ENCODE measurements at places on chromosomes 11 and 22. TPM values are rescaled to one million over a fixed set of nuclear protein-coding genes. Genes with fewer than 3 reads are reported as not detected.

DNA sequence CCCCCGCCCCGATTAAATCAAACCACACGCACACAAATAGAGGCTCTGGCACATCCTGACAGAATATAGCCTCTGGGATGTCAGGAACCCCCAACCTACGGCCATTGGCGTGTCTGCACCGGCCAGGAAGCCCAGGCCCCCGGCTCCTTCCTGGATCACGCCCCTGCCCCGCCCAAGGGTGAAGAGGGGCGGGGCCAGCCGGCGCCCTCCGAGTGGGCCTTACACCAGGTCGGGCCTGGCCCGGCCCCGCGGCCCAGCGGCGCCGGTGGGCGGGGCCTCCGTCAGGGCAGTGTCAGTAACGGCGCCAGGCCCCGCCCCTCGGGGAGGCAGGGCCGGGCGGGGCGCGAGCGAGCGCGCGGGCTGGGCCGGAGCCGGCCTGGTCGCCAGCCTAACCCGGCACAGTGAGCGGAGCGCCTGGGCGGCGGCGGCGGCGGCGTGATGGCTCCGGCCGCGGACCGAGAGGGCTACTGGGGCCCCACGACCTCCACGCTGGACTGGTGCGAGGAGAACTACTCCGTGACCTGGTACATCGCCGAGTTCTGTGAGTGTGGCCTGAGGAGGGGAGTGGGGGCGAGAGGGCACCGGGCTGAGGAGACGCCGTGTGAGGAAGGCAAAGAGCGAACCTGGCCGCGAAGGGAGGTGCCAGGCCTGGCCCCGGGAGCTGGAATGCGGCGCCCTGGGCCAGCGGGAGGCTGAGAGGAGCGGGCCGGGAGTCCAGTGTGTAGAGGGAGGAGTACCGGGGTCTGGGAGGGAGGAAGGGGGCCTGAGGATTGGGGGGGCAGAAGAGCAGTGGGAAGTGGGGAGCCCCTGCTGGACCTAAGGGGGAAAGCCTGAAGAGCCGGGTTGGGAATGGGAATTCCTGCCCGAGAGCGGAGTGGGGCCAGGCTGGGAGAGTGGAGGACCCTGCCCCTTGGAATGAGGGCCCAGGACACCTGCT is at the start of gene ACER3:
Gene ACER3 (plus strand): TSS at position 380 of the 937 bp plus-strand sequence. CDS start 59 bp downstream, at position 439.
- H3K4me3 ChIP-seq, result peak within 1 kb of the TSS; percentile 77
- peak within 1 kb of the TSS; percentile 63 for H3K27ac ChIP-seq
- H3K36me3 ChIP-seq, result no peaks in the 10 kb centered on the region

GRCh38 chr11:66878474-66878873 is 21.6 kb downstream of the LRFN4 start:
- H3K4me1 ChIP-seq, result peaks cover 38% of the 10 kb centered on the region
- H3K27ac ChIP-seq, result peak overlapping the region; percentile 54
- no peaks in the 10 kb centered on the region for H3K36me3 ChIP-seq
- H3K27me3 ChIP-seq, result no peaks in the 10 kb centered on the region
- DNase-seq, result no peak

DNA sequence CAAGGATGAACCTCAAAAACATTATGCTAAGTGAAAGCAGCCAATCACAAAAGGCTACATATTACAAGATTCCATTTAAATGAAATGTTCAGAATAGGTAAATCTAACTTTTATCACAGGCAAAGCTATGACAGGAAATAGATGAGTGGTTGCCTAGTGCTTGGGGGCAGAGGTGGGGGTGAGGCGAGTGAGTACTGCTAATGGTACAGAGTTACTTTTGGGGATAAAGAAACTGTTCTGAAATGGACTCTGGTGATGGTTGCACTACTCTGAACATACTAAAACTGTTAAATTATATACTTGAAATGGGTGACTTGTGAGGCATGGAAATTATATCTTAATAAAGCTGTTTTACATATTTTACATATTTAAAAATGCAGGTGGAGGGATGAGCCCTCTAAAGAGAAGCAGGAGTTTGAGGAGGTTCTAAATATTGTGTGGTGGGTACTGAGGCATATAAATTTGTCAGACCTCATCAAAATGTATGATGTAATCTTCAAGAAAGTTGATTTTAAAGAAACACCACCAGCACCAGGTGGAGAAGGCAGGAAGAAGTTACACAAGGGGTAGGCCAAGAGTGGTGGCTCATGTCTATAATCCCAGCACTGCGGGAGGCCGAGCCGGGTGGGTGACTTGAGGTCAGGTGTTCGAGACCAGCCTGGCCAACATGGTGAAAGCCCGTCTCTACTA is 3.6 kb downstream of the SLC43A1 start:
- no peak overlapping the region for H3K27ac ChIP-seq
- no peaks in the 10 kb centered on the region for H3K36me3 ChIP-seq
- no peak overlapping the region for H3K4me3 ChIP-seq

DNA sequence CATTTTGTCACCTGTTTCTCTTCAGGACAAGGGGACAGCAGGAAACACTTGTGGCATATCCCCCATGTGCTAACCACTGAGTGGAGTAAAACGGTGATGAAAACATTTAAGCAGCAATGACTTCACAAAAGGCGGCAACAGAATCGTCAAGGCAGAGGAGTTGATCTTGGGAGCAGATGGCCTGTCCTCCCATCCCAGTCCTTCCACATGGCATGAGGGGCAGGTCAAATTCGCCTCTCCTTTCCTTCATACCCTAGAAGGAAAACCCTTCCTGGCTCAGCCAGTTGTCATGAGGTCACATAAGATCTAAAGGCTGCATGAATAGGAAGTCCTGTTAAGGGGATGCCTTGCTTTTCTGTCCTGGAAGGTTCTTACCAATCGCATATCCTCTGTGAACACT is 169.1 kb downstream of the MAML2 start:
- peaks cover 33% of the 10 kb centered on the region for H3K4me1 ChIP-seq
- H3K27ac ChIP-seq, result no peak overlapping the region
- peaks cover 7% of the 10 kb centered on the region for H3K36me3 ChIP-seq
- H3K27me3 ChIP-seq, result no peaks in the 10 kb centered on the region
- DNase-seq, result no peak
- H3K4me3 ChIP-seq, result no peak overlapping the region

DNA sequence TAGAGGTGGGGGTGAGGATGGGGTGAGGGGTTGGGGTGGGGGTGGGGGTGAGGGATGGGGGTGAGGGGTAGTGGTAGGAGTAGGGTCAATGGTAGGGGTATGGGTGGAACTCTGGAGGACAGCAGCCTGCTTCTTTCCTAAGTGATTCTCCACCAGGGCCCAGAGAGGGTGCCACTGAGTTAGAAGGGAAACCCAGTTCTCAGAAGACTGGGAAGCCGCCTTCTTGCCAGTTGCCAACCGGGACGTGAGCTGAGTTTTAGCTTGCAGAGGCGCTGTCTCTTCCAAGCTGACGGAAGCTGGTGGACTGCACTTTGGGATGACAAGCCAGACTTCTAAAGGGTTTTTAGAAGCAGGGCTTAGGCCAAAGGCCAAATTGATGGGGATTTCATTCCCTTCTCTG is 104.4 kb downstream of the NAT10 start:
- no peak overlapping the region for H3K4me3 ChIP-seq
- no peak overlapping the region for H3K27ac ChIP-seq
- peak; percentile 25 for DNase-seq
- peaks cover 38% of the 10 kb centered on the region for H3K4me1 ChIP-seq
- no peaks in the 10 kb centered on the region for H3K36me3 ChIP-seq

- H3K4me1 ChIP-seq, result 0 out of 2 replicates have a peak, but pooled peaks cover 2% of the 10 kb centered on the region
- H3K36me3 ChIP-seq, result no peaks in the 10 kb centered on the region
- H3K4me3 ChIP-seq, result no peak overlapping the region
- no peak overlapping the region for H3K27ac ChIP-seq
- DNase-seq, result no peak
Measured at GRCh38 chr11:84847842-84848241, 779.3 kb downstream of the DLG2 start.

GRCh38 chr11:93668171-93668570 is 6.7 kb downstream of the CEP295 start:
- peaks cover 49% of the 10 kb centered on the region for H3K36me3 ChIP-seq
- H3K4me1 ChIP-seq, result no peaks in the 10 kb centered on the region
- no peak overlapping the region for H3K27ac ChIP-seq
- DNase-seq, result no peak
- no peaks in the 10 kb centered on the region for H3K27me3 ChIP-seq

GRCh38 chr22:50269970-50270665 is at the start of gene MAPK11:
Gene MAPK11 (minus strand): TSS chr22:50270380. CDS start chr22:50270292, 88 bp downstream.
- H3K4me1 ChIP-seq, result no peaks in the 10 kb centered on the region
- H3K36me3 ChIP-seq, result peaks cover 4% of the 10 kb centered on the region
- peak; percentile 35 for DNase-seq
- peak within 1 kb of the TSS; percentile 57 for H3K4me3 ChIP-seq
- peaks cover 53% of the 10 kb centered on the region for H3K27me3 ChIP-seq

- DNase-seq, result no peak
- no peak overlapping the region for H3K4me3 ChIP-seq
- H3K27me3 ChIP-seq, result no peaks in the 10 kb centered on the region
- no peaks in the 10 kb centered on the region for H3K4me1 ChIP-seq
Measured at GRCh38 chr11:42337786-42338455, 878.5 kb upstream of the LRRC4C start.

GRCh38 chr22:35563211-35563610 is 22.6 kb downstream of the RASD2 start:
- H3K4me3 ChIP-seq, result no peak overlapping the region
- no peak overlapping the region for H3K27ac ChIP-seq
- DNase-seq, result no peak

- H3K27me3 ChIP-seq, result no peaks in the 10 kb centered on the region
- H3K4me1 ChIP-seq, result peaks cover 29% of the 10 kb centered on the region
Measured at GRCh38 chr11:47216121-47216798, 1.5 kb downstream of the DDB2 start.

DNA sequence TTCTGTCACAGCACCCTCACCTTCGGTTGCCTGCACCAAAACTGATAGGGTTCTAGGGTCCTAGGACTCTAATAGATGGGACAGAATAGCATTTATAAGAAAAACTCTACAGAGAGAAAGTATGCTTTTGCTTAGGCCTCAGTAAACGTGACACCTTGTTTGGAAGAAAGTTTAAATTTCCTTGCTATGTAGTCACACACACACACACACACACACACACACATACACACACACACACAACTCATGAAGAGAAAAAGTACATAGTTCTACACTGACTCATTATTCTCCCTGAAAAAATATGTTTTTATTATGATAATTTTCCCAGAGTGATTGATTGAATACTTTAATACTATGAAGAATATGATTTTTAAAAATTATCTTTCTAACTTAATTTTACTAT is 220.8 kb upstream of the SNX19 start:
- H3K4me3 ChIP-seq, result no peak overlapping the region
- H3K27ac ChIP-seq, result no peak overlapping the region
- H3K27me3 ChIP-seq, result no peaks in the 10 kb centered on the region
- no peaks in the 10 kb centered on the region for H3K4me1 ChIP-seq

DNA sequence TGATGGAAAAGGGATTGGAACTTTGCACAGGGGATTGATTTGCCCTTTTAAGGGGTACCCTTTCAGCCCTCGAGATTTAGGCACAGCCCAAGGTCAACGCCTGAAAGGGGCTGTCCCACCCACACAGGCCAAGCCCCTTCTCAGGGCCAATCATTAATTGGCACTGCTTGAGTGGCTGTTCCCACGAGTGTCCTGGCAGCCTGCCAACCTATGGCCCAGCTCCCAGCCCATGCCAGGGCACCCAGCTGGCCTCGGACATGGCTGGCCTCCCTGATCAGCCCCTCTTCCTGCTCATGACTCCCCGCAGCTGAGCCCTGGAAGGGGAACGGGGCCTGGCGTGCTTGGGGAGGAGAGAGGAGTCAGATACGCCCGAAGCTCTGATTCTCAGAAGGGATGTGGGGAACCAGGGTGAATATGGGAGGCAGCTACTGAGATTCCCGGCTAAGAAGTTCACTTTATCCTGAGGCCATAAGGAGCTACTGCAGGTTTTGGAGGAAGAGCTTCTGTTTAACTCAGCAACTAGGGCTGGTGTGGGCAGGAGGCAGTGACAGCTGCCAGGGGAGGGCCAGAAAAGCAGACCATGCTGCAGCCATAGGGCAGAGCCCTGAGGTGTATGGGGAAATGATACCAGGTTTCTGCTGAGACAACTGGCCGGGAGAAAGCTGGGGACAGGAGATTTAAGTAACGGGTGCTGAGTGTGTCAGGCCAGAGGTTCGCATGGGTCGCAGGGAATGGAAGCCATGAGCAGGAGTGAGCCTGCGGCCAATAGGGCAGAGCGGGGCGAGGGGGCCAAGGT is 30.0 kb downstream of the WNT7B start:
- DNase-seq, result no peak
- H3K4me3 ChIP-seq, result no peak overlapping the region
- peak overlapping the region; percentile 41 for H3K27ac ChIP-seq
- no peaks in the 10 kb centered on the region for H3K4me1 ChIP-seq

- peaks cover 23% of the 10 kb centered on the region for H3K27me3 ChIP-seq
- no peak overlapping the region for H3K4me3 ChIP-seq
- no peak overlapping the region for H3K27ac ChIP-seq
Measured at GRCh38 chr22:50027639-50028537, 15.3 kb upstream of the IL17REL start.

GRCh38 chr11:22304337-22304961 is 33.7 kb upstream of the SLC17A6 start:
- H3K4me3 ChIP-seq, result no peak overlapping the region
- no peak for DNase-seq
- H3K36me3 ChIP-seq, result no peaks in the 10 kb centered on the region
- H3K27ac ChIP-seq, result no peak overlapping the region

DNA sequence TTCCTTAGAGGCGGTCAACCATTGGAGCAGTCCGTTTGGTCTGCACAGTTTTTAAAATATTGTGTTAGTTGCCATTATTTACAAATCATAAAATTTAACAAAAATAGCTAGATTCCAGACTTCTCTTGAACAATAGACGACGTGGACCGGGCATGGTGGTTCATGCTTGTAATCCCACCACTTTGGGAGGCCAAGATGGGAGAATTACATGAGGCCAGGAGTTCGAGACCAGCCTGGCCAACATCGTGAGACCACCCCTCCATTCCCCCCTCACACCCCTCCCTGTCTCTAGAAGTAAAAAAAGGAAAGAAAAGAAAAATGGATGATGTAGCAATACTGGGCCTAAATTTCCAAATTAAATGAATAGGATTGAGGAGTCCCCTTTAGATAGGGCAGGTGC is 965 bp downstream of the SLC37A2 start:
- H3K4me1 ChIP-seq, result peaks cover 8% of the 10 kb centered on the region
- no peak for DNase-seq
- peaks cover 59% of the 10 kb centered on the region for H3K27me3 ChIP-seq

DNA sequence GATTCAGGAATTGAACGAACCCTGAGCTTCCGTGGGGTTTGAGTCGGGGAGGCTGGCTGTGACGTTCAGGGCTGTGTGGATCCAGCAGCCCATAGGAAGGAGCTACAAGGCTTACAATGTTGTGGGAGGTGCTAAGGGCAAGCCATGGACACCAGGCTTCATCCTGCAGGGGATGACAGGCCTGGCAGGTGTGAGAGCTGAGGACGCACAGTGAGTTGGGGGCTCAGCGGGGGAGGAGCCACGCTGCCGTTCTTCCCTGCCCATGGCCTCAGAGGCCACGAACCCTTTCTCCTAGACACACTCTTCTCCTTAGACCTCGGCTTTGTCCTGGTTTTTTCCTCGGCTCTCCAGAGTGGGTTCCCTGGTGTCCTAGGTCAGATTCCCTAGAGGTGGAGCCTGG is 113.3 kb upstream of the SLC22A12 start:
- no peak overlapping the region for H3K4me3 ChIP-seq
- no peaks in the 10 kb centered on the region for H3K36me3 ChIP-seq
- peaks cover 14% of the 10 kb centered on the region for H3K4me1 ChIP-seq
- H3K27ac ChIP-seq, result no peak overlapping the region

GRCh38 chr11:66268952-66269905 is 790 bp downstream of the RAB1B start:
- peak; percentile 43 for DNase-seq
- peaks cover 12% of the 10 kb centered on the region for H3K4me1 ChIP-seq
- H3K27ac ChIP-seq, result peak overlapping the region; percentile 98
- peaks cover 36% of the 10 kb centered on the region for H3K36me3 ChIP-seq

The SPDYC gene
- 0.35 TPM for total RNA-seq

The GGTLC2 gene
- not detected for total RNA-seq

The PLEKHA7 gene
- 15.3 TPM for total RNA-seq

The LAYN gene
- total RNA-seq, result 3.6 TPM

The CHADL gene
- 1.5 TPM for total RNA-seq

The OR8D4 gene
- total RNA-seq, result not detected

The MRGPRX4 gene
- total RNA-seq, result not detected

The SLC22A12 gene
- not detected for total RNA-seq

The UPB1 gene
- 0.09 TPM for total RNA-seq

The FREY1 gene
- 1.8 TPM for total RNA-seq

The B4GAT1 gene
- 36.3 TPM for total RNA-seq

Measured in WTC11 (cell line).